ENCODE measurements at places on chromosomes 11 and 22.
A peak's percentile ranks its signal among the peaks of the same experiment; 100 is the strongest.

- DNase-seq: no peak
Measured at GRCh38 chr11:131980888-131981668, 610.7 kb downstream of the NTM start.

DNA sequence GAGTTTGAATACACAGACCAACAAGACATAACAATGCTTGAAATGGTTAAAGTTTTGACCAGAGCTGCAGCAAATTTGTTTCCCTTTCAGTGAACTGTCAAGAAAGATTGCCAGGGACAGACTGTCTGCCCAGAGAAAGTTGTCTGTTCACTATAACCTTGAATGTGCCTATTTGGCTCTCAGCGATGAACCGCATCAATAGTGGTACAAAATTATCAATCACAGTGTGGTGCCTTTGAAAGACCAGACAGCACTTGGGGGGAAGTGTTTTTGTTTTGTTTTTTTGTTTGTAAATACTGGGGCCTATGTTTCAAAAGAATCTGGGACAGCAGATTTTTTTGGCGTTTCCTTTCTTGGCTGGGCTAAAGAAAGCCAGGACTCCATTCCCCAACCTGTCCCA, 123.1 kb downstream of the CD44 start:
- DNase-seq: no peak

DNA sequence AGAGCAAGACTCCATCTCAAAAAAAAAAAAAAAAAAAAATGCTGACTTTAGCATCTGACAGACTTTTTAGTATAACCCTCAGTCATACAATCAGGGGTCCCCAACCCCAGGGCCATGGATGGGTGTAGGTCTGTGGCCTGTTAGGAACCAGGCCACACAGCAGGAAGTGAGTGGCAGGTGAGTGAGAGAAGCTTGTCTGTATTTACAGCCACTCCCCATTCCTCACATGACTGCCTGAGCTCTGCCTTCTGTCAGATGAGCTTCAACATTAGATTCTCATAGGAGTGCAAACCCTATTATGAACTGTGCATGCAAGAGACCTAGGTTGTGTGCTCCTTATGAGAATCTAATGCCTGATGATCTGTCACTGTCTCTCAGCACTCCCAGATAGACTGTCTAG, 3.3 kb downstream of the FAM227A start:
- DNase-seq: no peak

DNA sequence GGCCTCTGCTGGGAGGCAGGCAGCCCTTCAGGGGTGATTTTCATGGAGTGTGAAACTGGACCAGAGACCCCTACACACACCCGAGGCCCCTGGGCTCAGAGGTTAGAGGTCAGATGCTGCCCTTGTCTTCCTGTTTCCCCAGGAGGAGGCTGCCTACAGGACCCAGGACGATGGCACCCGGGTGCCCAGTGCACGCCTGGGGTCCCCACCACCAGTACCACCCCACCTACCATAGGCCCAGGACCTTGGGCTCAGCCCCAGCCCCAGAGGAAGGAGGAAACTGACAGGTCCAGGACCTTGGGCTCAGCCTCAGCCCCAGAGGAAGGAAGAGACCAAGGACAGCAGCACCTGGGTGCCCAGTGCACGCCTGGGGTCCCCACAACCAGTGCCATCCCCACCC, 79.2 kb downstream of the BRD1 start:
- peak; percentile 73 for DNase-seq

- DNase-seq: no peak
Measured at GRCh38 chr11:41382927-41383326, 76.5 kb downstream of the LRRC4C start.

DNA sequence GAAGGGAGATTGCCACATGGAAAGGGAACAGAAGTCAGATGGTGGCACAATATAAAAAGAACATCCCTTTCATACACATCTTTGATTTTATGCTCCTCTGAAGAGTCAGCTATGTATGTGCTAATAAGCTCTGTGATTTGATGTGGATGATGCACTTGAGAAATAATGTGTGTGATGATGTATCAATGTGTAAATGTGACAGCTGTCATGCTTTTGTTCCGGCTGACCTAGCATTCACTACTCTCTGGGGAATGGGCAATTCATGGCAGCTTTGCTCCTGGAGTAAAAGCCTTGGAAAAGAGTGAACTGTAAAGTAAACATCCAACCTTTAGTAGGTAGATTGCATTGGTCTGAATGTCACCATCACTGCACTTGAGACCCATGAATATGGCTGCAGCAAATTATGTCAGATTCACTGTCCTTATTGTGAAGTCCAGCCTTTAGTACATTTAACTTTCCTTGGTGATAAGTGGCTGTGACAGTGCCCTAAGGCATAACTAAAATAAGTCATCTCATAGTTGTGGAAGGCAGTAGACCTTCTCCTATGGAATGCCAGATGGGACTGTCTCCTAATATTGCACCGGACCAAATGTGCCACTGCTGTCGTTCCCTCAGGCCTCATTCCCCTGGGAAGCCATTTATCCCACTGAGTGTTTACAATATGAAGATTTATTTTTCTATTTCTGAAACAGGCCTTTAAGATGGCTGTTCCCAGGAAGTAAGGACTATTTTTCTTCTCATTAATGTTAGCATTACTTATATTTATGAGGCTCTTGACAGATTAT, 178.2 kb upstream of the CCDC90B start:
- DNase-seq: no peak

DNA sequence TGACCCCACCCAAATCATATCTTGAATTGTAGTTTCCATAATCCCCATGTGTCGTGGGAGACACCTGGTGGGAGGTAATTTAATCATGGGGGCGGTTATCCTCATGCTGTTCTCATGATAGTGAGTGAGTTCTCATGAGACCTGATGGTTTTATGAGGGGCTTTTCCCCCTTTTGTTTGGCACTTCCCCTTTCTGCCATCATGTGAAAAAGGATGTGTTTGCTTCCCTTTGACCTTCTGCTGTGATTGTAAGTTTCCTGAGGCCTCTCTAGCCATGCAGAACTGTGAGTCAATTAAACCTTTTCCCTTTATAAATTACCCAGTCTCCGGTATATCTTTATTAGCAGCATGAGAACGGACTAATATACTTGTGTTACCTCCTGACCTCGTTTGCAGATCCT, 156.6 kb upstream of the MTNR1B start:
- no peak for DNase-seq

- no peak for DNase-seq
Measured at GRCh38 chr11:77669848-77670511, 32.4 kb upstream of the CLNS1A start.

DNA sequence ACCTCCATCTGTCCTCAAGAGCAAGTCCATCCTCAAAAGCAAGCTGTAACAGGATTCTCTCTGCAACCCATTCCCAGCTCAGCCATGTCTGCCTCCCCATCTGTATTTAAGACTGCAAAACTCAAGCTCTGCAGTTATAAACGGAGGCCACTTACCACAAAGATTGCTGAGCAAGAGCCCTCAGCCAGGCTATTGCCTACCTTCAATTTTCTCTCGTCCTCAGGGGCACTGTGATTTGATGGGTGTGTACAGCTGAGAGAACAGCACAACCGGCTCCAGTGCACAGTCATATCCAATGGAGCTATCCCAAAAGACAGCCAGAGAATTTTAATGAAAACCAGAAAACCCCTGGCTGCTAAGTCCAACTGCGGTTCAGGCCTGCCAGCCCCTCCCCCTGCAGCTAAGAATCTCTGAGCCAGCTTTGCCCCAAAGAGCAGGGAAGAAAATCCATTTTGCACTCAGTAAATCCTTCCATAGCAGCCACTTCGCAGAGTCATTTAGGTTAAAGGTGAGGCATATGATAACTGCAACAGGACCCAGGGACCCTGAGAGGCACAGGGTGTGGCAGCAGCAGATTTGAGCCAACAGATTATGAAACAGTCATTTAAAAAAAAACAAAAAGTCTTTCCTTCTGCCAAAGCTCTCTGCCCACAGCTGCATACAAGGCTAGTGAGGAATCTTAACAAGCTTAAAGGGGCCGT, 37.6 kb downstream of the RAB30 start:
- no peak for DNase-seq

GRCh38 chr11:119729951-119730613, 1.1 kb upstream of the NECTIN1 start:
- DNase-seq: no peak

DNA sequence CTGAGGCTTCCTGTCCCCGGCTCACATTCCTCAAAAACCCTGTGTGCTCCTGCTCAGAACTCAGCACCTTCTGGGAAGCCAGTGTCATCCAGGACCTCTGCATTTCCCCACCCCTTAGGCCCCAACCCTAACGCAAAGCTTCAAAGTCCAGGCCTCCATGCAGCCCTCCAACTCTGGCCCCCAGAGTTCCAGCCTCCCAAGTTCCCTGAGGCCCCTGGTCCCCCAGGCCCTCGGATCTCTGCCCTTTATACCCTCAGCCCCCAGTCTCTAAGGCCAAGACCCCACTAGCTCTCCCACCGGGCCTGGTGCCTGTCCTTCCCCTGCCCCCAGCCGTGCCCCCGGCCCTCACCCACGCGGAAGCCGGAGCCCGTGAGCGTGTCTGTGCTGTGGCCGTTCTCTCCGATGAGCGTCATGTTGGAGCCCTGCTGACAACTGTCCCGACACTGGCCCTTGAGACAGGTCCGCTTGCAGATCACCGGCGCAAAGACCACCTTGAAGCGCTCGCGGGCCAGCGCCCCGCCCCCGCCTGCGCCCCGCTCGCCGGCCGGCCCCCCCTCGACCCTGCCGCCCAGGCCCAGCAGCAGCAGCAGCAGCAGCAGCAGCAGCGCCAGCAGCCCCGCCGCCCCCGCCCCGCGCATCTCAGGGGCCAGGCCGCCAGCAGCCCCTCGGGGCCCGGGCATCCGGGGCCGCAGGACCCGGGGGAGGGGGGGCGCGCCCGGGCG, 718 bp downstream of the LTBP3 start:
- no peak for DNase-seq

GRCh38 chr11:75160220-75160757, 9.4 kb downstream of the SLCO2B1 start:
- no peak for DNase-seq

GRCh38 chr11:57978686-57979531, 44.8 kb upstream of the OR9Q1 start:
- DNase-seq: no peak

GRCh38 chr11:1116104-1116503, 41.4 kb downstream of the MUC2 start:
- DNase-seq: peak; percentile 40

Measured in chondrocyte (in vitro differentiated cells).